ENCODE measurements at places on chromosomes 4 and X.

DNA sequence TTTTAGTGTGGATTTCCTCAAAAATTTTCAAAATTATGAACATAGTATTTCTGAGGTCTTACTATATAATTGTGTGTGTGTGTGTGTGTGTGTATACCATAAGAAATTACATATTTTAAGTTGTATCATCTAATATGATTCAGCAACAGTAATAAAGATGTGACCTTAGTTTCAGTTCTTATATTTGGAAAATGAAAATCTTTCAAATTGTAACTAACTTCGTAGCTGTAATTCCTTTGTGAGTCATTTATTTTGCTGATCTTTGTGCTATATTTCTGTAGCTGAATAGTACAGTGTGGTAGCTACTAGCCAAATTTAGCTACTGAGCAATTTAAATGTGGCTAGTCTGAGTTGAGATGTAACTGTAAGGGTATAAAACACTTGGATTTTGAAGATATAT, 116.4 kb downstream of the RAP1GDS1 start:
- DNase-seq, result no peak

DNA sequence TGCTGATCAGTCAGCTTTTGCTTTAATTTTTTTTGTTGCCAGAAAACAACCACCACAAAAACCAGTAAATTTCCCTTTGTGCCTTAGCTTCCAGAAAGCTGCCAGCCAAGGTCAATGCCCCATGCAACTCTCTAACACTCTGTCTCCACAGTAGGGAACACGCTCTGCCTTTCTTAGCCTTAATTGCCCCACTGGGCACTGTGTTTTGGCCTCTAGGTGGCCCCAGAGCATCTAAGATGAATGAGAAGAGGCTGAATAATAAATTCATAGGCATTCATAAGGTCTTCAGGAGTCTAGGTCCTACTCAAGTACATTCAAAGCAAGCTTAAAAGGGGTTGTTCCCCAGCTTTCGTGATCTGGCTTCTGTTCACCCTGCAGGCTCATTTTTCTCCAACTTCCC, 57.7 kb upstream of the PASD1 start:
- DNase-seq, result no peak

- DNase-seq, result no peak
These were observed 99.9 kb upstream of the TENM3 start for GRCh38 chr4:182143086-182143821.

GRCh38 chr4:99894998-99895397, 771 bp upstream of the LAMTOR3 start:
- DNase-seq, result no peak

GRCh38 chr4:575281-576141, 584 bp downstream of the TMEM271 start:
- DNase-seq, result no peak

GRCh38 chrX:111375747-111376146, 36.2 kb downstream of the DCX start:
- no peak for DNase-seq

DNA sequence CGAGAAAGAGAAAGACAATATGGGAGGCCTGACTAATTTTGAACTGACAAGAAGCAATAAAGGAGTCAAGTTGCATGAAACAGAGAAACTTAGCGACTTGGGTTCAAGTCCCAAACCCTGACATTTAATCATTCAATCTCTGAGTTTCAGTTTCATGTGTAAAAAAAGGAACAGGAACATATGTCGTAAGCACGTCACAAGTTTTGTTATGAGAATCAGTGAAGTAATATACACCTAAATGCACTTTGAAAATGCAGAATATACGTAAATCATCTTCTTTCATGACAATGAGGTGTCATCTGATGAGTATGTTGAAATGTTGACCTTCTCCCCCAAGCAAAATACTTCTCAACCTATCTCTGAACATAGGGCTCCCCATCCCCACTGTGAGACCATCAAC, 10.4 kb downstream of the ACOT9 start:
- DNase-seq, result no peak

- no peak for DNase-seq
These were observed 175.0 kb downstream of the TENM3 start for GRCh38 chr4:182418054-182418734.

GRCh38 chr4:183554878-183555585, 50.2 kb downstream of the ING2 start:
- no peak for DNase-seq

DNA sequence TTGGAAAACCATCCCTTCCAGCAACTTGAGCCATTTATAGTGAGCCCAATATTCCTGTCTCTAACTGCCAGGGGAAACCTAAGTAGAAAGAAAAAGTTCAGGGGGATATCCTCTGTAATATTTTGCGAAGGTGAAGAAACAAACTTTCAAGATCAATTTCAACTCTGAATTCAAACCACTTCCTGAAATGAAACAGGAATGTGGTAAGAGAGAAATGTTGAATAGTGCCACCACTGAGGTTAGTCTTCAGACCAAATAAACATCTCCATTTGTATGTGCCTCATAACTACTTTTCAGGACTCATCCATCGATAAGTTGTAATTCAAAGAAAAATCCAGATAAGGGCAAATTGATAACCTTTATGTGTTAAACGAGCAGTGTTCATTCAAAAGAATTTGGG, 128.7 kb downstream of the GABRB1 start:
- no peak for DNase-seq

GRCh38 chrX:37809970-37810369, 30.1 kb downstream of the CYBB start:
- no peak for DNase-seq

DNA sequence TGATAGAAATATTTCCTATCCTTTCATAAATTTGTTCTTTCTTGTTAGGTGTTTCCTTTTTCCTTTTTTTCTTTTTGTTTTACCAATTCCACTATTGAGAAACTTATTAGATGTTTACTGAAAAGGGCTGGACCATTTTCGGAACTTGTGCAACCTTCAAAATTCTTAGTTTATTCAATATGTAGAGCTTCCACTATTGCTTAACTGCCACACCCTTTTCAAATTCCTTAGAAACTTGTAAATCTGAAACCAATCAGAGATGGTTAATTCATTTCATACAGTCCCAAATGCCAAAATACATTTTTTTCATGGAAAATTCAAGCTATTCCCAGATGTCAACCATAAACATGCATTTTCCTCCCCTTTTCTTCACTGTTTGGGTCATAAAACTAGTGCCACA, 66.1 kb upstream of the SLC39A8 start:
- no peak for DNase-seq

DNA sequence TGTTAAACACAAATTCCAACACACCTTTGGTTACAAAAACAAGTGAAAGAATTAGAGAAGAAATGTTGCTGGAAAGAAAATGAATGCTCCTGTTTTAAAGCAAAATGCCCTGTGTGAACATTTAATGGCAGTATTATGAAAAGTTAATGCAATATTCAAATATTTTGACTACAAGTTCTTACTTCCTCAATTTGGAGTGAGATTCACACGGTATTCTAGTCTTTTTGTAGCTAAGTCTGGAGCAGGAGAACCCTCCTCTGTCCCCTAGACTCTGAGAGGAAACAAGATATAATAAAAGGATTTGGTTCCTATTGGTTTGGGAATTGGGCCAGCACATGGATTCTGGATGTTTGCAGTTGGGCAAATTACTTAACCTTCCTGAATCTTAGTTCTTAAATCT, 12.7 kb downstream of the MAD2L1 start:
- DNase-seq, result no peak

GRCh38 chrX:140715787-140716186, 6.2 kb downstream of the LINC00632 start:
- no peak for DNase-seq

- no peak for DNase-seq
These were observed 36.8 kb downstream of the FABP2 start for GRCh38 chr4:119284876-119285780.

- DNase-seq, result no peak
These were observed 50.0 kb downstream of the GALNT7 start for GRCh38 chr4:173218411-173219125.

DNA sequence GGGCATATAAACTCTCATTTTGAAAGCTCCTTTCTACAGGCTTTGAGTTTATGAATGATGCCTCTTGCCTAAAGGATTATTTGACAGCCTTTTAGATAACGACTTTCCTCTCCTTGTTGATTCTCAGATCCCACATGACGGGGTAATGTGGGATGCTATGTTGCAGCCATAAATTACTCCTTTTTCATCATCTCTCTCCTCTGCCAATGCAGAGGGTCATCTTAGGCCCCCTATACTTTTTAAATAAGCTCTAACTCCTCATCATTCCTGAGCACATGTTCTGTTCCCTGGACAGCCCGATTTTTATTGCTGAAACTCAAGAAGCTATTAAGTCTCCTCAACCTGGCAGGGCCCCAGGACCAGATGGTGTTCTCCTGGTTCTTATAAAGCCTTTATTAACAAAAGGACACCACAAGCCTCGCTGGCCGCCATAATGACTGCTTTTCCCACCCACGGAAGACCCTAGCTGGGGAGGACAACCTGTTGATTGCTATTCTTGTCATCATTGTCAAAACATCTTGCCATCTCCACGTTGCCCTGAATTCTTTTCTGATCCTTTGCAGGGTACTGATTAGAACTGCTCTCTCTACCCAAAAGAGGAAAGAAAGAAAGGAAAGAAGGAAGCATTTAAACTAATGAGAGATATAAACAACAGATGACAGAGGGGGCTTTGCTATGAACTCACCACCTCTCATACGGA, 150.7 kb downstream of the DHX15 start:
- no peak for DNase-seq

- DNase-seq, result no peak
These were observed 3.2 kb downstream of the TAPT1 start for GRCh38 chr4:16222957-16223527.

- DNase-seq, result no peak
These were observed 10.1 kb upstream of the BMP2K start for GRCh38 chr4:78766026-78766425.

- DNase-seq, result no peak
These were observed 2347.1 kb downstream of the PCDH7 start for GRCh38 chr4:33067221-33067620.

GRCh38 chrX:31808357-31808756, 736.5 kb upstream of the FTHL17 start:
- DNase-seq, result no peak

GRCh38 chrX:136067097-136067496, 80.2 kb upstream of the FHL1 start:
- DNase-seq, result no peak

DNA sequence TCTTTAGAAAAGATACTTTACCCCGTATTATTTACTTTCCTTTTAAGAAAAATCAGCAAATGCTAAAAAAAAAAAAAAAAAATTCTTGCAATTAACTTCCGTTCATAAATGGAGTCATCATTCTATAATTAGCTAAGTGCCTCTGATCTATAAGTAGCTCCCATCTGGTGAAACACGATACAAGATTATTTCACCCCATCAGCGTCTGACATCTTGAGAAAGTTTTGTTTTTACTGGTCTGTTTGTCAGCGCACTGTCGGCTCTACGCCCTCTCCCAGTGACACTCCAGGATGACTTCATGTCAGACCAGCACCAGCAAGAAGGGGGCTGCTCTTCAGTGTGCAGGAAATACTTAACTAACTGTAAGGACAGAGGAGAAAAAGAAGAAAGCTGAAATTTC, 108.3 kb downstream of the AFAP1 start:
- no peak for DNase-seq

DNA sequence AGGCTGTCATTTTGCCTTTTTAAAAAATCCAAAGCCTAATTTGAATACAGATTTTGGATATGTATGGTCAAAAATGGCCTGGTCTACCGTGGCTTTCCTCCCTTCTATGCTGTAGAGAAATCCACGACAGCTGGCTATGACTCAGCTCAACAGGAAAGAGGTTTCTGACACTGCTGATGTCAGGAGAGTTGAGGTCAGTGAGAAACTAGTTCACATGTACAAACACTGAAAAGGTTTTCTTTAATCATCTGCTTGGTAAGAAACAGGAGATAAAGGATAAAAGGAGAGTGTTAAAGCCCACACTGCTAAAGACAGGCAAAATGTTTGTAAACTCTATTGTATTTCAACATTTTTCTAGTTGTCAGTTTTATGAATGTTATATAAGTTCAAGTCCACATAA, 113.9 kb downstream of the NYX start:
- no peak for DNase-seq

DNA sequence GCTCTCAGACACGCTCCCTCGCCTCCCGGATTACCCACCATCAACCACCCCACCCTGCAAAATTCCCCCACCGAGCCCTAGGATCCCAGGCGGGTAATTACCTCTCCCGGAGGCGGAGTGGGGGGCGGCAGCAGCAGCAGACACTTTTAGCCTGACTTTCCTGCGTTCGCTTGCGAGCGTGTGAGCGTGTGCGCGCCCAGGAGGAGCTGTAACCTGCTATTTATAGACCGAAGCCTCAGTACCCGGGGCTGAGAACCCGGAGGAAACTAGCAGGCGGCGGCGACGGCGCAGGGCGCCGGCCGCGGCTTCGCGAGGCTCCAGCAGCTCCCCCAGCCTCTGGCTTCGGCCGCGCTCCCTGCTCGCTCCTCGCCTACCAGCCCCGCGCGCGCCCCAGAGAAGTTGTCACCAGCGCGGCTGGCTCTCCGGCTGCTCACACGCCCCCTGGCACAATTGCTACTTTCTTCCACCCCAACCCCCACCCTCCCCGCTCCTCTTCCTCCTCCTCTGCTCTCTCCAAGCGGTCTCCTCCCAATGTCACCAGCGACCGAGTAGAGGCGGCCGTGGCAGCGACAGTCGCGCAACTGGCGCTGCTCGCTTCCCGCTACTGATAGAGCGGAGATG, at the start of gene INPP4B:
INPP4B (minus strand) TSS at position 194 of the 621 bp plus-strand sequence.
- DNase-seq, result no peak

DNA sequence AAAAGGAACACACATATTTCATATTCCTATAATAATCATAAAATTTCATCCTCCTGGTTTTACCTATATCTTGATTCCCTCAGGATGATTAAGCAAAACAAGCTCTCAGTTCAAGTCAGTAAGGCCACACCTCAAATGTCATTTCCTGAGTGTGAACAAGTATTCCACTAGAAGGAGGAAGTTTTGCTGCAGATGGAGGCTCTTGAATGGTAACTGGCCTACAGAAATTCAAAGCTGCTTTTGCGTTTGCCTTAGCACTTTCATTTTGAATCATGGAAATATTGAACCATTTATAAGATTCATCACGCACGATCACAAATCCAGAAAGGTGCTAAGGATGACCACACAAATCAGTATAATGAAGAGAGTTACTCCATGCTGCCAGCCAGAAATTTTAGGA, 254.4 kb upstream of the CXXC4 start:
- no peak for DNase-seq

DNA sequence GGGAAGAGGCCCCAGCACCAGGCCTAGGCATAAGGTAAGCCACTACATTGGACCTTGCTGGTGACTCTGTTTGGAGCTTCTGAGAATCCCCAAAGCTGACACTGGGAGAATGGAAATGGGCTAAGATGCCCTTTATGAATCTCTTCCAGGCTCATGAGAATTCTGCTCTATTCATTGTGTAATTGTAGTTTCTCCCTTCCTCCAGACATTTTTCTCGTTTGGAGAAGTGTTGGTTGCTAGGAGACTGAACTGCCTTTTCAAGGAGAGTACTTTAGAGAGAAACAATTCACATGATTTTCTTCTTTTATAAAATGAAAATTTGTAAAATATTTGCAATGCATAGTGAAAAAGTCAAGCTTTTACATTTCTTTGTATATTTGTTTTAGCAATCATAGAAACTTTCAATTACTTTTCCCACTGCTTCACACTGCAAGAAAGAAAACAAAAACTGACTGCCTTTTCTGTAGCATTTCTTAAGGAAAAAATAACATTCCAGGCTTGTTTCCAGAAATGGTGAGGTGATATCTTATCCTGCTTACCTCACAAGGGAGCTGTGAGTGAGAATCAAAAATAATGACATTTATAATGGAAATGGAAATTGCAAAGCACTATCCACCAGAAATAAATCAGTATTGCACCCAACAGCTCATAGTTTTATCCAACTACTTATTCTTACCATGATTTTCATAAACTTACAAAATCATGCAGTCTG, 24.9 kb upstream of the DCHS2 start:
- no peak for DNase-seq
